ENCODE measurements at places on chromosomes 7 and 10. TPM values are rescaled to one million over a fixed set of nuclear protein-coding genes. Genes with fewer than 3 reads are reported as not detected.

Gene ZMYND11
- 47.9 TPM for total RNA-seq

Gene EVX1
- not detected for total RNA-seq

Gene TET1
- 1.4 TPM for total RNA-seq

Gene TYW1B
- 9.4 TPM for total RNA-seq

Gene MYL10
- total RNA-seq: not detected

Gene ADAM12
- 0.22 TPM for total RNA-seq

Gene MMD2
- not detected for total RNA-seq

Gene CTAGE15
- not detected for total RNA-seq

Gene SDK1
- total RNA-seq: 2.0 TPM

Gene TIMM23B
- total RNA-seq: 29.1 TPM

Gene CBLL1
- 49.9 TPM for total RNA-seq

Gene GPR37
- total RNA-seq: not detected

Gene SHH
- not detected for total RNA-seq

Gene WEE2
- total RNA-seq: not detected

Gene TMEM72
- not detected for total RNA-seq

Gene TEX47
- total RNA-seq: not detected

Gene GARIN1A
- total RNA-seq: 2.2 TPM

Gene TIAL1
- total RNA-seq: 175 TPM

Gene UNC5B
- not detected for total RNA-seq

Gene TAS2R4
- total RNA-seq: 5.4 TPM

Gene SPDYE3
- not detected for total RNA-seq

Gene IFIT2
- 13.4 TPM for total RNA-seq

Gene ZNHIT1
- total RNA-seq: 38.4 TPM

Gene ADRB1
- not detected for total RNA-seq

Gene PYROXD2
- total RNA-seq: 25.1 TPM

Gene DEPP1
- total RNA-seq: not detected

Gene ARF5
- 77.1 TPM for total RNA-seq

Gene MEOX2
- not detected for total RNA-seq

Gene GIMAP7
- total RNA-seq: 0.30 TPM

Gene ANKRD1
- total RNA-seq: not detected

Gene GOLGA7B
- not detected for total RNA-seq

Gene OR2A12
- not detected for total RNA-seq

Gene RELN
- total RNA-seq: not detected

Gene ASAH2
- 1.9 TPM for total RNA-seq

Gene INSIG1
- 52.9 TPM for total RNA-seq

Gene ARMC3
- not detected for total RNA-seq

Gene MMRN2
- not detected for total RNA-seq

Gene AFAP1L2
- 4.9 TPM for total RNA-seq

Gene SLC16A12
- total RNA-seq: not detected

Gene GJD4
- not detected for total RNA-seq

Gene GAD2
- not detected for total RNA-seq

Gene SP4
- 42.4 TPM for total RNA-seq
